ENCODE measurements at places on chromosomes 11 and 22.

DNA sequence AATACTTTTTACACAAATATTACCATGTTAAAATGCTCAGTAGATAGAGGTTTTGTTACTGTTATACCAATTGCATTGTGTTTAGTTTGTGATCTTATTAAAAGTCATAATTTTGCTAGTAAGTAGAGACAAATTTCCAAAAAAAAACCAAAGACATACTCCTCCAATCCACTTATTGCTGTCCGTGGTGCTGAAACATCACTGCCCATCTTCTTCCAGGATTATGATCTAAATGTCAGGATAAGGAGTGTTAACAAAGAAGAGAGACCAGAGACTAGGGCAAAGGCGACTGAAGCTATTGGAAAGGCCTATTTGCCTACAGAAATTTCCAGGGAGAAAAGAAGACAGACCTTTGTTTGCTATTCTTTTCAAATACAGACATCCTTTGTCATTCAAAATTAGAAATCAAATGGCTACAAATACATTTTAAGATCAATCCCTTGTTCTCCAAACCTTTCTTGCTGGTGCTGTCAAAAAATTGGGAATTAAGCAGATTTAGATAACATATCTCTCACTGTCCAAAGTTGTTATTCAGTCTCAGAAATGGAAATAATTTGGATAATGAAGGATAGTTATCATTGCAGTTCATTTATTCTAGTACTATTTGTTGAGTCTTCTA, 199.7 kb downstream of the C11orf91 start:
- peak; percentile 27 for DNase-seq

DNA sequence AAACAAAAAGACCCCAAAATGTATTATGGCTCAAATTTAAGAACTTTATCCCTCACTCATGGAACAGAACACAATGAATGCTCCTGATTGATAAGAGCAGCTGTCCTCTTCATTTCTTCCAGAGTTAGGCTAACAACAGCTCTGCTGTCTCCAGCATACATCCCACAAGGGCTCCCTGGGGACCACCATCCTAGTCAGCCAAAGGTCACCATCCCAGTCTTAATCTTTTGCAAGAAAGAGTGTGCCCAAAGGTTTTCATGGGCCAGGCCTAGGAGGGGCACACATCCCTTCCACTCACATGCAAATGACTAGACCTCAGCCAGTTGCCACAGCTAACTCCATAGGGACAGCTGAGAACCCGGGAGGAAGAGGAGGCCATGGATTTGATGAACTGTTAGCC, 555.3 kb downstream of the BUD13 start:
- no peak for DNase-seq

GRCh38 chr11:16902182-16902581, 112.0 kb downstream of the PLEKHA7 start:
- DNase-seq: no peak

- DNase-seq: peak; percentile 85
These were observed 50.0 kb upstream of the POU2AF1 start for GRCh38 chr11:111429066-111429506.

- no peak for DNase-seq
These were observed 8.0 kb downstream of the SYT12 start for GRCh38 chr11:67030976-67031375.

- no peak for DNase-seq
These were observed 17.0 kb downstream of the ATXN10 start for GRCh38 chr22:45688600-45689080.

DNA sequence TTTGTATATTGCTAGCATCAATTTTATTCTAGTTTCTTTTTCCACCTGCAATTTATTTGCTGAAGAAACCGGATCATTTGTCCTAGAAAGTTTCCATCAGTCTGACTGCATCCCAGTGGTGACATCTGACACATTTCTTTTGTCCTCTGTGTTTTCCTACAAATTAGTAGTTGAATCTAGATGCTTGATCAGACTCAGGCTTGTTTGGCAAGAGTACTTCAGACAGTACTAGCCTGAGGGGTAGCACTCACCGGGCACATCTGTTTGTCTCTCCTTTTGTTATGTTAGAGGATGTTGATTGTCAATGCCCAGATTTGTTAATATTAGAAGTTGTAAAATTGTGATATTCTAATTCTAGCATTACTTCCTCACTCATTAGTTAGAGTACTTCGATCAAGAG, 204.8 kb downstream of the SWAP70 start:
- DNase-seq: no peak

DNA sequence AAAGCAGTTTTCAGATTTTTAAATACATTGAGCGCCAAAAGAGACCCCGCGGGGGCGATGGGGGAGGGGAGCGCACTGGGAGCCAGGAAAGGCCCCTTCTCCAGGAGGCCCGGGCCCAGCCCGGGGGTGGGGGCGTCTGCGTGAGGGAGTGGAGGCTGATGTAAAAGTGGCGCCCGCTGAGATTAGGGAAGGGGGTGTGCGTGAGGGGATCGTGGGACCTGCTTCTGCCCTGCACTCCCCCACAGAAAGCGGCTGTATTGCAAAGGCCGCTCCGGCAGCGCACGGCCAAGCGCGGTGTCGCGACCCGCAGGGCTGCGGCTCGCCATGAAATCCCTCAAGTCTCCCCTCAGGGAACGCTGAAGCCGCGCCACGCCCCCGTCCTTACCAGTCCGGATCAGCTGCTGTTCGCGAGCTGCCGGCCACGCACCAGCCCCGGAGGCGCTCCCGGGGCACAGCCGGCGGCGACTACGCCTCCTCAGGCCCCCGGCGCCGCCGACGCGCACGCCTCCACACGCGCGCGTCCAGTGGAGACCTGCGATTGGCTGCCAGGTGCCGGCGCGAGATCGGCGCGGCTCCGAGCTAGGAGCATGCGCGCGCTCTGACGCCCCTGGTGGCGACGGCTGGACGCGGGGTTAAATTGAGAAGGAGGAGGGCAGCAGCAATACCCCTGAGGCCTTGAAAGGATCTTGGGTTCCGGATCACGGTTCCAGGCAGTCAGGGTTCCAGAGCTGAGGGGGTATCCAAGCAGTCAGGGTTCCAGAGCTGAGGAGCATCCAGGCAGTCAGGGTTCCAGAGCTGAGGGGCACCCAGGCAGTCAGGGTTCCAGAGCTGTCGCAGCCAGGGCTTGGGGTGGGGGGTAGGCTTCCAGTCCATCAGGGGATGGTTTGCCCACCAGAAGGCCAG, at the start of gene ZNF280B:
Gene ZNF280B, minus strand, starts transcription at position 469 of the 903 bp plus-strand sequence. CDS start 19,344 bp downstream, outside the sequence.
- peak; percentile 76 for DNase-seq

DNA sequence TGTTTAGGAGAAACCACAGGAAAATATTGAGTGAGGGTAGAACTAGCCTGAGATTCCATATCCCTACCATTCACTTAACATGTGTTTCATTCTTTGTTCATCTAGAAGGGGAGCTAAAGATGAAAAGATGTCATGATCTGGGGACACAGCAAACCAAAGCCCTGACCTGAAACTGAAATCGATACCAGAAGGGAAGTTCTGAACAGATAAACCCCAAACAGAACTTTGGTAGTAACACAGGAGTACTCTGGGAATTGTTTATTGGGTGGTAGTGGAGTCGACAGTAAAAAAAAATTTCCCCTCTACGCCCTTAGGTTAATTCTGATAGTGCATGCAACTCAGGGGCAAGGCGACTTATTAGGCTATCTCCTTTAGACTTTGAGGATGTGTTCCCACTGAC, 27.2 kb downstream of the OR2AT4 start:
- DNase-seq: no peak
